ENCODE measurements at places on chromosomes 2 and 18.

DNA sequence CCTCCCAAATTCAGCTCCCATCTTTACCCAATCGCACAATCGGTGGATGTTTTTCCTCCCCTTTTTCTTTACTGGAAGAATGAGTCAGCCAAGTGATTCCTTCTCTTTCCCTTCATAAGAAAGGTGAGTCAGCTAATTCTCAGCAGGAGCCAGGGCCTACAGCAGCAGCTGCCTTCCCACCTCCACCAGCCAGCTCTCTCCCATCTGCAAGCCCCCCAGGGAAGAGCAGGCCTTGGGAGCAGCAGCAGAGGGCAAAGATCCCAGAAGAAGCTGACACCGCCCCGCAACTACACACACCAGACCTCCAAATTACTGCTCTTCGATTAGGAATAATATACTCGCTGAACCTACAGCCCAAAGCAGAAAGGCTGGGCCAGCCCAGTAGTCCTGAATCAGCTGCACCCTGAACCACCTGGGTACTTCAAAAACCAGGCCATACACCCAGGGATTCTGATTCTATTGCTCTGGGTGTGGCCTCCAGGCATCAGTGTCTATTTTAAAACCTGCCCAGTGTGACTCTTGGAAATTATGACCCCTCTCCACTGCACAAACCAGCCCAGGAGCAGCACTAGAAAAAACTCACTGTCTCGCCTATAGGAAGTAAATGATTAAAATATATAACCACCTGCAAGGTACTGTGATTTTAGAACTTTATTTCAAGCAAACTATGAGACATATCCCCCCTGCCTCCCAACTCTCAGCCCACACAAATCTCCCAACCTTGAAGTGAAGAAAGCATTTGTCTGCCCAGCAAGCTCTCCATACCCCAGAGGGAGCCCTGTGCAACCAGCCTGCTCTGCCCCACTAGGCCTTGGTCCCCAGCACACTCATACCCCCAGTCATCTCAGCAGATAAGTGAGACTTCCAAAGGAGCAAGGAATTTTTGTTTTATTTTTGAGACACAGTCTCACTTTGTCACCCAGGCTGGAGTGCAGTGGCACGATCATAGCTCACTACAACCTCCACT lies 7.3 kb downstream of the SFXN5 start:
- no peak for DNase-seq

- DNase-seq = no peak
Observed at GRCh38 chr2:126998486-126998885, 99.8 kb downstream of the TEX51 start.

- no peak for DNase-seq
Observed at GRCh38 chr2:228549441-228550007, 368.0 kb upstream of the SPHKAP start.

DNA sequence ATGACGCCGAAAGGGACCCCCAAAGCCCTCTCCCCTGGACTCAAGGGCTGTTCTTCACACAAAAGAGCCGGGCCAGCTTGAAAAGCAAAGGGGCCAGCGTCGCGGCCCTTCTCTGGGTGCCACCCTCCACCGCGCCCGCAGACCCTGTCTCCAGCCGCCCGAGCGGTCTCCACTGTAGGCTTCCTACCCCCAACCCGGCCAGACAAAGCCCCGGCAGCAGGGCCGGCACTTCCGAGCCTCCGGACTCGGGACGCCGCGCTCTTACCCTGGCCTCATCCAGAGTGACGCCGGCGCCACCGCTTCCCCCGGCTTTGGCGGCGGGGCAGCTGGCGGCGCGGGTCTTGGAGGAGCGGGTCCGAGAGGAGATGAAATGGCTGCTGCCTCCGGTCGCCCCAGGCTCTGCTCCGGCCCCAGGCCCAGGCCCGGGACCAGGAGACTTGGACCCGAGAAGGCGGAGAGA lies 603 bp downstream of the ATAD2B start:
- no peak for DNase-seq

- DNase-seq = no peak
Observed at GRCh38 chr2:63975437-63976124, 43.6 kb downstream of the VPS54 start.

- no peak for DNase-seq
Observed at GRCh38 chr2:21288299-21288698, 164.5 kb downstream of the TDRD15 start.
